ENCODE measurements at places on chromosomes 4 and X.

DNA sequence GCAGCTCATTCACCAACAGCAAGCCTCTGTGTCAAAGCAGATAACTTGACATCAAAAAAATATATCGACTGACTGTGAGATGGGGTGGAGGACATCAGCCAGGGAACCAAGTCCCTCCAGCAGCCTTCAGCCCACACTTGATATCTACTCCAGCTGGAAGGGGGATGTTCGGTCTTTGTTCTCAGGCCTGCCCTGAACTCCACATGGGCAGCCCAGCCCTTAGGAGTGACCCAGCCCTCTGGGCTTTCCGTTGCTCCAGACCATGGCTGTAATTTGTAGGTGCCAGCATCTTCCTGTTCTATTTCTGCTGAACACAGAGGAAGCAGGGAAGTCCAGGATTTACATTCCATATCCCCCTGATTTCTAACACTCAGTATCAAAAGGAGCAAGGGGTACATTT, 17.4 kb downstream of the RASL11B start:
- DNase-seq, result no peak

DNA sequence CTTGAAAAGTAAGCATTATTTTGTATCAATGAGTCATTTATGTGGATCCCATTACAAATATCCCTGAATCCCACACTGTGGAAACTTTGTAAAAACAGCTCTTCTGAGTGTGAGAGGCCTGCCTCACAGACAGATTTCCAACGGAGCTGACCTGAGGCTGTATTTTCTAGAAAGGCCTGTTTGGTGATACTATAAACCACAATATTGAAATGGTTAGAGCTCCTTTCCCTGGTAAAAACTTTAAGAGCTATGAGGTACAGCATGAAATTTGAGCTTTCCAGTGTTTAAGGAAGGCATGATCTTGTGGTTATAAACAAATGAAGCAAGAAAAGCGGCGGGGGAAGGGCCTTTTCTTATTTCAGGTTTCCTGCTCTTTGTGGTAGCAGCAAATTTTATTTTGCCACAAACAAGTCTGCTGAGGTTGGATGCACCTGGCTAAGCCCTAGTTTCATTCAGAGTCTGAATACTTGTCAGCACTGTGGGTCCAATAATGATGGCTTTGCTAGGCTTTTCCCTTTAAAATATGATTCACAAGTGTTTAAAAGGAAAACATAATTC, 86.8 kb upstream of the ETNPPL start:
- DNase-seq, result no peak

DNA sequence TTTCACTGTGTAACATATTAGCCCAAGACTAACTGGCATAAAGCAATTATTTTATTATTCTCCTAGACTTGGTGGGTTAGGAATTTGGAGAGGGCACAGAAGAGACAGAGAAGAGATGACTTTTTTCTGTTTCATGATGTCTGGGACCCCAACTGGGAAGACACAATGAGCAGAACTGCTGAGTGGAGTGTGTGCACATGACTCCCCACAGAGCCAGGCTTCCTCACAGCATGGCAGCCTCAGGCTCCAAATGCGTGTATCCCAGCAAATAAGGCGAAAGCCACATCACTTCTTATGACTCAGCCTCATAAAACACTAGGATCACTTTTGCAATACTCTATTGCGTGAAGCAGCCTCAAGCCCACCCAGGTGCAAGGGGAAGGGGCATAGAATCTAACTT, 68.4 kb downstream of the MFAP3L start:
- no peak for DNase-seq

- DNase-seq, result no peak
Observed at GRCh38 chr4:139655116-139655515, 10.5 kb upstream of the MGST2 start.

GRCh38 chrX:11135564-11136185, 24.5 kb downstream of the HCCS start:
- DNase-seq, result no peak
